Left ventricle myocardium superior (tissue), 1 donor: ENCODE measurements at places on chromosomes 6 and 20. TPM values are rescaled to one million over a fixed set of nuclear protein-coding genes. Genes with fewer than 3 reads are reported as not detected.

The HTR1B gene
- not detected for total RNA-seq

The MAP7 gene
- total RNA-seq, result 3.9 TPM

The BPIFA1 gene
- not detected for total RNA-seq

The MYL9 gene
- 1,967 TPM for total RNA-seq

The NHSL1 gene
- 53.0 TPM for total RNA-seq

The HLA-DRB5 gene
- total RNA-seq, result 19.5 TPM

The LY6G6D gene
- not detected for total RNA-seq

The IYD gene
- not detected for total RNA-seq

The CCN5 gene
- 19.5 TPM for total RNA-seq

The GUCA1A gene
- total RNA-seq, result not detected

DNA sequence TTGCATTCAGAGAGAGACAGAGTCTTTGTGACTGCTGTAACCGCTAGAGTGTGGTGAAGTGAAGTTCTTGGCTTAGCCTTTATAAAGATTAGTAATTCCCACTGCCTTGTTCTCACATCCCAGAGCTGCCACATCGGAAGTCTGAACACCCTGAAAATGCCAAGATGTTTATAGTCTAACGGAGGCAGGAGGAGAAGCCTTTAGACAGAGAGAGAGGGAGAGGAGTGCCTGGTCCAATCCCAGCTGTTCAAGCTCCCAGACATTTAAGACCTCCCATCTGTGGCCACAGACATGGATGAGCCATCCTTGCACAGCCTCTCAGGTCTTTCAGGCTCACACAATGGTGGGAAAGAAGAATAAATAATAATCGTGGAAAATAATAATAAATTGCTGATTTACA, 1422.8 kb upstream of the EYS start:
- no peak for DNase-seq

DNA sequence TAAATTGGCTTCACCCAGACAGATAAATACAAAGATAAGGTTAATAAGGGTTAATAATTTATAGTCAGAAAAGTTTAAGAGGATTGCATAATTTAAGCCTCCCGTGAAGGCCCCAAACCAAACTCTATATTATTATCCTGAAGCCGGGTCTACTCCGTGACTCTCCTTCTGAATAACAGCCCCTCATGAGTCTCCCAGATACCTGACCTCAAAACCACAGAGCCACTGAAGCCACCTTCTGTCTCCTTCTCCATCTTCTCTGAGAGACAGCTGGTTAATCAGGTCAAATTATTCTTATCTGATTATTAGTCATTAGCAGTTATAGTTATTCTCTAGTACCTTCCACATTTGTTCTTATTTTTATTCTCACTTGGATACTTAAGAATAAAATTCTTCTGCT, 569.2 kb upstream of the AGPAT4 start:
- no peak for DNase-seq

DNA sequence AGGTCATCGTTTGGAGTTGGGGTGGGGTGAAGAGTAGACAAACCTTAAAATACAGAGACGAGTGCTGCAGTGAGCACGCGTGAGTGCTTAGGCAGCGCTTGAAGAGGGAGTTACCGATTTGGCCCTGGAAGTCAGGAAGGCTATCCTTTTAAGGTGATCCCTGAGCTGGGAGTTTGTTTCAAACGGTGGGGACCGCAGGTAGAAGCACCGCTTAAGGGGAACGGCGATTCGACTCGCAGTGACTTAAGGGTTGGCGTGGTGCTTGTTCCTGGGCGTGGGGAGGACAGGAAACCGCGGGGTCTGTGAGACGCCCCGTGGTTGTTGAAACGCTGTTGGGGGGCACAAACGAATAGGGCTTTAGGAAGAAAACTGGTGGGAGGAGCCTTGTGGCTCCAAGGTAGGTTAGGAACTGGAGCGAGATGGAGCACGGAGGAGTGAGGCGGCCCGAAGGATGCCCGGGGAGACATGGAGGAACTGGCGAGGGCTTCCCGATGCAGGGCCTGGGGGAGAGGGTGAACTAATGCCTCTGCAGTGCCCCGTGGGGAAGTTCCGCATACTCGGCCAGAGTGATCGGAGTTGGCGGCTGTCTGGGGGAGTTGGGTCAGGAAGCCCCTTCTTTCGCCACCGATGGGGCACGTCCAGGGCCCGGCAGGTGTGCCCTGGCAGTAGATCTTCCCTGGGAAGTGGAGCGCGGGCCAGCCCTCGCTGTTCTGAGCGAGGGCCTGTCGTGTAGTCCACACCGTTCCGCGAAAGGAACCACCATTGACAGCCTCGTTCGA, 1.3 kb upstream of the CDYL start:
- DNase-seq, result no peak

DNA sequence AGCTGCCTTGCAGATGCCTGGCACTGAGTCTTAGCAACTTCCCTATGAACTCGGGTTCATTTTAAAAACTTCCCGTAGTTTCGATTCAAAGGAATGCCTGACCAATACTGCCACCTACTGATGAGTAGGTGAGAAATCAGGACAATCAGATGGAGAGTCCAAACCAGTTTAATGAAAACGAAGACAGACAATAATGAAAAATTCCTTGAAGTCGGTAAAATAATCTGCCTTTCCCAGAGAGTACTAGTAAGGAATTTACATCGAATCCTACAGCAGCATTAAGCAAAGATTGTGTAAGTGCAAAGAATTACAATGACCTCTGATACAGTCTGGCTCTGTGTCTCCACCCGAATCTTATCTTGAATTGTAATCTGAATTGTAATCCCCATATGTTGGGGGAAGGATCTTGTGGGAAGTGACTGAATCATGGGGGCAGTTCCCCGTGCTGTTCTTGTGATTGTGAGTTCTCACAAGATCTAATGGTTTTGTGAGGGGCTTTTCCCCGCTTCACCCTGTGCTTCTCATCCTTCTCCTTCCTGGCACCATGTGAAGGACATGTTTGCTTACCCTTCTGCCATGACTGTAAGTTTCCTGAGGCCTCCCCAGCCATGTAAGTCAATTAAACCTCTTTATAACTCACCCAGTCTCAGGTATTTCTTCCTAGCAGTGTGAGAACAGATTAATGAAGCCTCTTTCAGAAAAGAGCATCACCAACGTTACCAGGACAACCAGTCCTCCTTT, 134.4 kb downstream of the ARHGAP18 start:
- DNase-seq, result no peak

GRCh38 chr20:36525620-36526365, 15.5 kb upstream of the MYL9 start:
- no peak for DNase-seq

DNA sequence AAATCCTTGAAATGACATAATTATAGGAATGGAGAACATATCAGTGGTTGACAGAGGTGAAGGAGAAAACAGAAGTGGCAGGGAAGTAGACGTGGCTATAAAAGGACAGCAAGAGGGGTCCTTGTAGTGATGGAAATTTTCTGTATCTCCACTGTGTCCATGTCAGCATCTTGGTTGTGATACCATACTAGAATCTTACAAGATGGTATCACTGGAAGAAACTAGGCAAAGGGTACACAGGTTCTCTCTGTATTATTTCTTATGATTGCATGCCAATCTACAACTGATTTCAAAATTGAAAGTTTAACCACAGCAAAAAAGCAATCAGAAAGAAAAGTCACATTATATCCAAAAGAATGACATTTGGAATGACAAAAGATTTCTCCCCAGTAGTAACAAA, 16.4 kb upstream of the ZC3H12D start:
- DNase-seq, result no peak

GRCh38 chr6:53635322-53635721, 30.2 kb downstream of the KLHL31 start:
- DNase-seq, result no peak

- DNase-seq, result no peak
Observed at GRCh38 chr20:18511571-18511970, 3.8 kb downstream of the SEC23B start.

GRCh38 chr6:46926481-46926880, 4.7 kb upstream of the ADGRF5 start:
- no peak for DNase-seq

DNA sequence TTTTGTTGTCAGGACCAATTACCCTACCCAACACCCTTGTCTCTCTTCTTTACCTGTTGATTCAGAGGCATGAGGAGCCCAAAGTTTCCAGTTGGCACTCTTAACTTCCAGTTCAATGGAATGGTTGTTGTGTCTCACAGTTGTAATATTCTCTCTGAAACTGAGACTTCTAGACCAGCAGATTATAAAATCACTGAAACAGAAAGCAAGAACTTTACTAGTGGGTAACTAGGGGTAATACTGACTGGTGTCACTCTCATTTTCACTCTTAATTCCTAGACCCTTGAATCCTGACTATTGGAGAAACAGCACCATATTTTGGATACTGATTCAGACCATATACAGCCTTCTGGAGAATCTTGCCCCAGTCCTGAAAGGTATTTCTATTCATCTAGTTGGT, 140.2 kb upstream of the MMS22L start:
- no peak for DNase-seq

DNA sequence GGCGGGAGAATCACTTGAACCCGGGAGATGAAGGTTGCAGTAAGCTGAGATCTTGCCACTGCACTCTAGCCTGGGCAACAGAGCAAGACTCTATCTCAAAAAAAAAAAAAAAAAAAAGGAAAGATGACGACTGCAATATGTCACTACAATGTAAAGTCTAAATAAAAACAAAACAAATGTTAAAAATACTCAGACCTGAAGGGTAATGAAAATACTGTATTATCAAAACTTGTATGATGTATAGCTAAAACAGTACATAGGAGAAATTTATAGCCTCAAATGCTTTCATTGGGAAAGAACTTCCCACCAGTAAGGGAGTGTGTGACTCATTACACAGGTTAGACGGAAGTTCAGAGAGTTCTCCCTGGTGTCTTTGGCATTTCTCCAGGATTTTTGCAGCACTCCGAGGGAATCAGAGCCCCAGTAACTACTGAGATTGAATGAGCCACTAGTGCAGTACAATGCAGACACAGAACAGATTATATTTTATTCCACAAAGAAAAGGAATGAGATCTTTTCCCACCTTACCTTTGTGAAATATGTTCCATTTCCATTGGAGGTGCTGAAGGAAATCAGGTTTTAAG, 12.5 kb upstream of the RALGAPB start:
- DNase-seq, result no peak

DNA sequence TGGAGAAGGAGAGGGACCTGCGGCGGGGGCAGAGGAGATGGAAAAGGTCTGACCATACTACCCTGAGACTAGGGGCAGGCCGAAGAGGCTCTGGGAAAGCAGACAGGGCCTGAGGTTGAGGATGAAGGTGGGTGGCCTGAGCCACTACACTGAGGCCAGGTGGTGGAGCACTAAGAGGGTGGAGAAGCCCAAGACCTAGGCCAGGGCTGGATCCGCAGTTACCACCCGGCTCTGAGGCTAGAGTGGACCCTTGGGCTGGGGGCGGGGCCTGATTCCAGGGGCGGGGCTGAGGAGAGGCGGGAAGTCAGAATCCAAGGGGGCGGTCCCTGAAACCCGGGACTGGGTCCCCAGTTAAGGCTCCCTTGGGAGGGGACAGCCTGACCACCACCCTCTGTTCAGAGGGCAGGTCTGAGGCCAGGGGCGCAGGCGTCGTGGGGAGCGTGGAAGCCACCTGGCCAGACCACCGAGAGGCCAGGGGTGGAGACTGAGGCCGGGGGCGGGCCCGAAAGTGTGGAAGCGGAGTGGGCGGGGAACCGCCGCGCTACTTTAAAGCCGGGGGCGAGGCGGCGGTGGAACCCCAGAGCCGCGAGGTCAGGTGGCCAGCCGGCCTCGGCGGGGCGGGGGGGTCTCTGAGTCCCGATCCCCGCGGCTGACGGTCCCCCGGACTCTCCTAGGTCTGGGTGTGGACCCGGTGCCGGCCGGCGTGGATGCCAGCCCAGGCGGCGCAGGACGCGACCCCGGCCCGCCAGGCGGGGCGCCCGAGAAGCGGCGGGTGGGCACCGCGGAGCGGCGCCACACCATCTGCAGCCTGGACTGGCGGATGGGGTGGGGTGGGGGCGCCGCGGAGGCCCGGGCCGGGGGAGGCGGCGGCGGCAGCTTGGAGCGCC, 8.3 kb downstream of the CCM2L start:
- DNase-seq, result peak; percentile 60

- no peak for DNase-seq
Observed at GRCh38 chr20:52461582-52461981, 270.0 kb upstream of the ZFP64 start.

DNA sequence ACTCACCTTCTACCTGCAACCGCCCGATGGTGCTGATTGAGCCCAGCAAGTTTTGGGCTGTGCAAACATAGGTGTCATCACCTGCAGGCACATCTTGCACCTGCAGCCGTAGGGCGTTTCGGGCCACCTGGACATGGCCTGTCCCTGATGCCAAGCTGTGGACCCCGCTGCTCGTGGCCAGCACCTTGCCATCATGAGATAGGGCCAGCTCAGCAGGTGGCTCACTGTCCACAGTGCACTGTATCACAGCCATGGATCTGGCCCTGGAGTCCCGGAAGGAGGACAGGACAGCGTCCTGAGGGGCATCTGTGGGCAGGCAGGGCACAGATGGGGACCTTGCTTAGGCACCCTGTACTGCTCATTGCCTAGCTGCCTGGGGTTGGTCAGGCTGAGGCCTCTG, 10.1 kb upstream of the ADAM33 start:
- DNase-seq, result no peak

- DNase-seq, result no peak
Observed at GRCh38 chr6:159862103-159862502, 28.7 kb upstream of the MAS1 start.

DNA sequence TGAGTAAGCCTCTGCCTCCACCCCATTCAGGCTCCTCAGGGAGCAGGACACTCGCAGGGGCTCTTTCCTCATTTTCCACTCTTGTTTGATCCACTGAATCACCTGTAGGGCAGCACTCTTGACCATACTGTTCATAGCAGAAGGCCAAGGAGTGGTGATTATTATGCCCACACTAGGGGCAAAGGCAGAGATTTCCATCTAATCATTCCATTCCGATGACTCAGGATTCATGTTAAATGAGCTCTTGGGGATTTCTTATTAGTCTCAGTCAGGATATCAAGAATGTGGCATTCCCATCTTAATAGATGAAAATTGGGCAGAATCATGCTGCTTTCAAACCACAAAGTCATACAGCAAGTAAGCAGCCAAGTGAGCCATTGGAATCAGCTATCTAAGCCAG, 101.9 kb upstream of the MOCS1 start:
- no peak for DNase-seq

DNA sequence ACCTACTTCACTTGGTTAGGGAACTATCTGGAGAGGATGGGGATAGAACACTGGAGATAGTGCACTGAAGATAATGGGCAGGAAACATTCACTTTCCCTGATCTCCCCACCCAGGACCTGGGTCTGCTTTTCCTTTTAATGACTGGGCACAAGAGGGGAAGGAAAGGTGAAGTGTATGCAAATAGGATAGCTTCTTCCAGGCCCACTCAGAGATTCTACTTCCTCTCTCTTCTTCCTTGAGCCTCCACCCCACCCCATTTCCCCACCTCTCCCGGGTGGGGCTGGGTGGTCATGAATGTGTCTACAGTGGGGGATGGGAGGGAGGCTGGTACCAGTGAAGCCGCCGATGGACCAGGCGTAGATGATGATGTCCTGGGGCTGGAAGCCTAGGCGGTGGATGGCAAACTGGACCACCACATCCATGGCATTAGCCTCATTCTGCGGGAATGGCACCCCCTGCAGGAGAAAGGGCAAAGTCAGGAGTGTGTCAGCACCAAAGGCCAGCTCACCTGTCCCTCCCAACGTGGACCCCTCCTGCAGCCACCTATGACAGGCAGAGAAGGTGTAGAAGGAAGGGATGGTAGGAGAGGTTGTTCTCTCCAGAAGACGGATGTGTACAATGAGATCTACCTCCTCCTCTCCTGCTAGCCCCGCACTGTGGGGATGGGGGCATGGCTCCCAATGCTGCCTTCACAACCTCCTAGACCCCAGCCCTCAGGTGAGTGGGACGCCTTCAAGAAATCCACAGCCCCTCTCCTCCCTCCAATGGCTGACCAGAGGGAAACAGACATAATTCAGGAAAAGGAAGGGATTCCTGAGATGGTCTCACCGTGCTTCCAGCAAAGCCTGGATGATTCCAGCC, 8.6 kb upstream of the LY6G5C start:
- DNase-seq, result peak; percentile 19
